ENCODE measurements at places on chromosomes 13 and 19.

DNA sequence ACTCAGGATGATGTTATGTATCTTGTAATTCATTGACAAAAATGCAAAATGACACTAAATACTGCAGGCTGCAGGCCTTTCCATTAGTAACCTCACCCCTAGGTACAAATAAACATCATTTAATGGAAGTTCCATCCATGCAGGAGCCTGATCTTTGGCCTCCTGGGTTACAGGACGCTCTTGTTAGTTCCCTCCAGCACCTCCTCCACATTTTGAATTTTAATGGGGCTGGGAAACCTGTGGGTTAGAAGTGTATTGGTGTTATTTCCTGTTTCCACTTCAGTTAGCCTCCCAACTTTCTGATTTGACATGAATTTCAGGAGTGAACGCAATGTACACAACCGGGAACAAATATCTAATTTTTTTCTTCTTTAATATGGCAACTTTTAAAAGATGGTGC, 237.1 kb upstream of the ARGLU1 start:
- no peak for DNase-seq

DNA sequence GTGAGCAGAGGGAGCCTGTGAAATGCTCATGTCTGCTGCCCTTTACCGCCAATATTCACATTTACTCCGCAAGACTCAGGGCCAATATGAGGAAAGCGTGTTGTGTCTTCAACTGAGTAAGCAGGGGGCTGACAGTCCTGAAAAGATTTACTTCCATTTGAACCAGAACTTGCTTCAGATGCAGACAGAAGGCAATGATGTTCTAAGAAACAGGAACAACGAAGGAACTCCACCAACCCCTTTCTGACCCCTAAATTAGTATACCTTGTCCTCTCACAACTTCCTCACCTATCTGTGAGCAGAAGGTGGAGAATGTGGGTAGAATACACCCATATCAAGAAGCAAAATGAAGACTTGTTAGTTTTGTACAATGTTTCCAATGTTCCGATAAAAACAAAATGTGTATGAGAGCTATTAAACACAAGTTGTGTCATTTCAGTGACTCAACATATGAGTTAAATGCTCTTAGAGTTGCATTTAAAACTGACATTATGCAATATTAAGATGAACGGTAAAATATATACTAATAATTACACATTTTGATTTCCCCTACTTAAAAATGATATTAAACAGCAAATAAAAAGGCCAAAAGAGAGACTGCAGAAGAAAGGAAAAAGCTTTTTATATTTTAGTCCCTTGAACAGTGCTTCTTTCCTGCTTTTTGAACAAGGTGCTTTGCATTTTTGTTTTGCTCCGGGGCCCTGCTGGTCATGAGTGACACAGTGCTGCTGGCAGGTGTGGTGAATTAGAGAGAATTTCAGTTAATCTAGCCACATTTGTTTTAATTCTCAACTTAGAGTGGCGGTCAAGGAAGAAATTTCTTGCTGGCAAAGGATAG, 16.0 kb downstream of the TMEM272 start:
- DNase-seq, result no peak

DNA sequence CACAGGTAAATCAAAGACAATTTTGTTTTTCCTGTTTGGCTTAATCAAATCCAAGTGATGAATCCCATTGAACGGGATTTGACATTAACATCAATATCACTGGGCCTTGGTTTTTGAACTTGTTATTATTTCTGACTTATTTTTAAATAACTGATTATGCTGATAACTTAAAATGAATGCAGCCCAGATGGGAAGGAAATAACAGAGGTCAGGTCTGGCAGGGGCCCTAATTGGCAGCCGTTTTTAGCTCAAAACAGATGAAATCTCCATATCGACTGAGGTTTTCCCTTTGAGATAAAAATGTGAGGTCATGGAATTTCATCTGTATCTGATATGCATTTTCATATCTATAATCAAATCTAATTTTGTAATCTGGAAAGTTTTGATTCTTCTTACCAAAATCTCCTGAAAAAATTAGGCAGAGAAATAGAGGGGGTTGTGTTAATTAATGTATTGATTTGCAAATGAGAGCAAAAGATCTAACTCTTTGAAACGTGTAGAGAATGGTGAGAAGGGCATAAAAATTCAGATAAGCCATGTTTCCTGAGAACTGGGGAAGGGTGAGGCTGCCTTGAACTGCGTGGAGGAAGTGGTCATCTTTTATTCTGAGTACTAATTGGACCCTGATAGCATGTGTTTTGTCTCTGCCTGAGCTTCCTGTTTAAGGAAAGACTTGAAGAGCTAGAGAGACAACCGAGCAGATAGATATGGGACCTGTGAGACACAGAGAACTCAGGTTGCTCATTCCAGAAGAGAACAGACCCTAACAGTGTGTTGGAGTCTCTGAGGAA, 98.2 kb upstream of the C1QTNF9B start:
- no peak for DNase-seq

- no peak for DNase-seq
Measured at GRCh38 chr13:23427342-23427843, 6.1 kb downstream of the SACS start.

DNA sequence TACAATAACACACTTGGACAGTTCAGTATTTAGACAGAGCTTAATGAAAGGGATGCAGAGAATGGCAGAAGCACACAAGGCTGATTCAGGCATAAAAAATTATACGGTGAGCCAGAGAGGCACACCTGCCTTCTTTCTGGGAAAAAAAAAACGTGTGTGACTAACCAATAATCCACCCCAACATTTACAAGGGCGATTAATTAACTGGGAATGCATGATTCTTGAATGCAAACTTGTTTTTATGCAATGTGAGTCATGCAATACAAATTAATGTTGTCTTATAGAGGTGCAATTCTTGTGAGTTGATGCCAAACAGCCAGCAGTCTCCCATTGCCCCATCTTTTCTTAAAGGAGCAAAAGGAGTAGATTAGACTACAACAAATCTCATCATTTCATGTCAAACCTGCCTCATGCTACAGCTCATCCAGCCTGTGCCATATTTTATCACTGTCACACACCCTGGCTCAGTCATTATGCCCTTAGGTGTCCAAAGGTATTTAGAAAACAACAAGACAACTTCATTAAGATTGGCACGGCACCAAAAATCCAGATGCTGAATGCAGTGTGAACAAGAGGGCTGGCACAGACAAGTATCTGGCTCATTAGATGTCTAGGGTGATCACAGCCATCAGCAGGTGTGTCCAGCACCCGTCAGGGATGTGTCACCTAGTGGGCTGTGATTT, 721.1 kb downstream of the EFNB2 start:
- no peak for DNase-seq

DNA sequence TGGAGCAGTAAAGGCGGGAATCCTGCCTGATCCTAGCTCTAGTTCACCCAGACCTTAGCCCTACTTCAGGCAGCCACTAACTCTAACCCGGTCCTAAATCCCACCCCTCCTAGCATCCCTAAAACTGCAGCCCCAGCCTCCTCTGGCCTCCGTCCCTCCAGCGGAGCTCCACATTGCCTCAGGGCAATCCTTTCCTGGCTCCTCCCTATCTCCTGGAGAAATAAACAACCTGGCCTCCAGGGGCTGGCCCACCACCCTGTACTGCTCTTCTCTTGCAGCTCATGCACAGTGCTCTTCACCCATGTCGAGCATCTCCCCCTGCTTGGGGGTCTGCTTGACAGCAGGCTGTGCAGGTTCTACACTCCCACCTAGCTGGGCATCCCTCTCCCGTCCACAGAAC, 6.7 kb downstream of the POU2F2 start:
- DNase-seq, result no peak

- no peak for DNase-seq
Measured at GRCh38 chr19:29480507-29480906, 45.3 kb upstream of the VSTM2B start.

DNA sequence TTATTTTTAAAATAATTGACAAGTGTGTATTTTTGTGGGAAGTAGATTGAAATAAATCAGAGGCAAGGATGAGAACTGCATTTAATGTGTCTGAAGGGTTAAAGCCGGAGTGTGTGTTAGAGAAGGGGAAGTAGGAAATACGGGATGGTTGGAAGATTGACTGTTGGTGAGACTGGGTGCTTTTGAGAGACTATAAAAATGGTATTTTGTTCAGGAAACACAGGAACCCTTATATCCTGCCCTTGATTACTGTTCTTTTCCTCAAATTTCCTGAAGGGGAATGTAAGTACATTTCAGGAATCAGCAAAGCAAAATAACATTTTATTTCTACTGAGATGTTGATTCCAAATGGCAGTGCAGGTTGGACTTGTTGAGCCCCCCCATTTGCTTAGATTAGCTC, 15.1 kb downstream of the IFT88 start:
- DNase-seq, result no peak

GRCh38 chr13:108785844-108786243, 156.4 kb downstream of the MYO16 start:
- DNase-seq, result no peak

- DNase-seq, result no peak
Measured at GRCh38 chr13:33251131-33251661, 34.4 kb downstream of the STARD13 start.

DNA sequence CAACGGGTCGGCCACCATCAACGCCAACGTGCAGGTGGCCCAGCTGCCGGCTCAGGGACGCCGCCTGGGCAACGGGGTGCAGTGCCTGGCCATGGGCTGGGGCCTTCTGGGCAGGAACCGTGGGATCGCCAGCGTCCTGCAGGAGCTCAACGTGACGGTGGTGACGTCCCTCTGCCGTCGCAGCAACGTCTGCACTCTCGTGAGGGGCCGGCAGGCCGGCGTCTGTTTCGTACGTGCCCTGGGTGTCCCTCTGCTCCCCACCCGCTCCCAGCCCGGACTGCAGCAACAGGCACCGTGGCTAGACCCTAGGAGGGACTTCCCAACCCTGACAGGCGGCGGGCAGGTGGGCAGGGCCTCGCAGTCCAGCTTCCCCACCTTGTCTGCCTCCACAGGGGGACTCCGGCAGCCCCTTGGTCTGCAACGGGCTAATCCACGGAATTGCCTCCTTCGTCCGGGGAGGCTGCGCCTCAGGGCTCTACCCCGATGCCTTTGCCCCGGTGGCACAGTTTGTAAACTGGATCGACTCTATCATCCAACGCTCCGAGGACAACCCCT, 3.5 kb downstream of the ELANE start:
- DNase-seq, result no peak

- no peak for DNase-seq
Measured at GRCh38 chr19:39825093-39825463, 8.9 kb downstream of the DYRK1B start.

GRCh38 chr13:76086729-76087128, 450.6 kb downstream of the LMO7 start:
- DNase-seq, result no peak

DNA sequence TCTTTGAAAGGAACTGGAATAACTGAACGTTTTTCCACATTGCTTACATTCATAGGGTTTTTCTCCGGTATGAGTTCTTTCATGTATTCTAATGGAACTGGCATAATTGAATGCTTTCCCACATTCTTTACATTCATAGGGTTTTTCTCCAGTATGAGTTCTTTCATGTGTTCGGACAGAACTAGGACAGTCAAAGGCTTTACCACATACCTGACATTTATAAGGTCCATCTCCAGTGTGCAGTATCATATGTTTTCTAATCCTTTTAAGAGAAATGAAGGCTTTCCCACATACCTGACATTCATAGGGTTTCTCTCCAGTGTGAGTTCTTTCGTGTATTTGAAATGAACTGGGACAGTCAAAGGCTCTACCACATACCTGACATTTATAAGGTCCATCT, 24.7 kb downstream of the ZNF564 start:
- DNase-seq, result no peak

DNA sequence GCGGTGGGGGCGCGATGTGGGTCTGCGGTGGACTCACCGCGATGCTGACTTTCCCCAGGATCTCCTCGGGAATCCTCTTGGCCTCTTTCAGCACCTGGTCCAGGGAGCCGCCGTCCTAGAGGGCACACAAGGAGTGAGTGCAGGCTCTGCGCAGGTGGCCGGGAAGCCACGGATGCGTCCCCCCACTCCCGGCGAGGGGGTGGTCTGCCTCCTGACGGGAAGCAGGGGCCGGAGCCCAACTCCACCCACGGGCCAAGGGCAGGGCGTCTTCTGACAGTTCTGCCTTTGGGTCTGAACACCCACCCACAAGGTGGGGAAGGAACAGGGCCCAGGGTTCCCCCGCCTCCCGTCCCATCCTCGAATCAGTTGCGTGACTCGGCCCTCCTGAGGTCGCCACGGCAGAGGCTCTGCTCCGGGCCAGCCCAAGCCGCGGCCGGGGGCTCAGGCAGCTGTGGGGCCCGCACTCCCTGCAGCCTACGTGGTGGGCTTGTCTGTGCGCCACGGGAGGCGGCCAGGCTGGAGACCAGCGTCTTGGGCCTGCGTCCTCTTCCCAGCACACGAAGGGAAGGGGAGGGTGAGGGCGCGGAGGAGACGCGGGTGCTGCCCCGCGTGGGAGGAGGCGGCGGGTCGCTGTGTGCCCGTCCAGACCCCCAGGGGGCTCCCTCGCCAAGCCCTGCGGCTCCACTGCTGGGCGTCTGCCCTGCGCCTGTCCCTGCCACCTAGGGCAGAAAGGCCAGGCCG, 21.4 kb downstream of the MAP2K2 start:
- no peak for DNase-seq

- no peak for DNase-seq
Measured at GRCh38 chr13:33512880-33513554, 227.5 kb upstream of the STARD13 start.

- no peak for DNase-seq
Measured at GRCh38 chr13:99528547-99528946, 27.3 kb downstream of the TM9SF2 start.

DNA sequence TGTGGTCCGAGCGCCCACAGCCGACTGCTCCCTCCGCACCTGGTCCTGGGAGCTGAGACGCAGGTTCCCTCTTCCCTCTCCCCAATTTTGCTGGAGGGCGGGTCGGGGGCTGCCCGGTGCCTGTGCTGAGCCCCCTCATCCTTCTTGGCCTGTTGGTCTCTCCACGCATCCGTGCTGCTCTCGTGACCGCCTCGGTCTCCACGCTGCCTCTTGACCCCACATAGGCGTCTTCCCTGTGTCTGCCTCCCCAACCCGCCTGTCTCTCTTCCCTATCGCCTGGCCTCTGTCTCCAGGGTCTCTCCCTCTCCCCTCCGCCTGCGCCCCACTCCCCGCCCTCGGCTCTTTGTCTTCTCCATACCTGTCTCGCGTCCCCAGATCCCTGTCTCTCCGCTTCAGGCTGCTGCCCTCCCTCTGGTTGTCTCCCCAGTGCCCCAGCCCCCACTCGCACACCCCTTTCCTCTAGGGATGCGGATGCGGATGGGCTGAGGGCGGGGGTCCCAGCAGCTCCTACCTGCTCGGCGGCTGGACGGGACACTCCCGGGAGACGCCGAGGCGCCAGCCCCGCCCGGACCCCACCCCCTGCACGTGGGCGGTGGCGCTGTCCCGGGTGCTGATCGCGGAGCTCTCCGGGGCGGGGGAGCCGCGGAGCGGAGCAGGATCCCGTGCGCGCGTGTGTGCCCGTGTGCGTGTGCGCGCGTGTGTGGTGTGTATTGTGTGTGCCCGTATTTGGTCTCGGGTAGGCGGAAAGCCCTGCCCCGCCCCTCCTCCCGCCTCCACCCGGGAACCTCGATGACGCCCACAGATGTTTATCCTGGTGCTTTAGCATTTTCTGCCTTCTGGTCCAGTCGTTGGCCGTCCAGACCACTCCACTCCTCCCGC, at the start of gene SYT5:
Gene SYT5 (minus strand): TSS at position 684 of the 879 bp plus-strand sequence. CDS start 1,248 bp downstream, outside the sequence.
- DNase-seq, result no peak
